Epithelial cell of alveolus of lung (primary cell): ENCODE measurements at places on chromosomes 5 and 9. TPM values are rescaled to one million over a fixed set of nuclear protein-coding genes. Genes with fewer than 3 reads are reported as not detected.

Gene BNC2
- 13.8 and 27.3 TPM in 2 replicates for total RNA-seq

Gene ZNF462
- 9.8 and 16.8 TPM in 2 replicates for total RNA-seq

Gene GRXCR2
- total RNA-seq, result not detected in 2 replicates

Gene PCDHA9
- under 0.01 TPM in 1 of 2 replicates, not detected in the other for total RNA-seq

Gene C6
- total RNA-seq, result 1.2 TPM in 1 of 2 replicates, not detected in the other

Gene MSX2
- 3.7 and 5.2 TPM in 2 replicates for total RNA-seq

Gene MAML1
- 11.6 and 38.7 TPM in 2 replicates for total RNA-seq

Gene FAM221B
- not detected in 2 replicates for total RNA-seq

Gene OR13C4
- total RNA-seq, result not detected in 2 replicates

Gene RNF183
- not detected in 2 replicates for total RNA-seq

Gene NTNG2
- total RNA-seq, result 0.91 and 1.3 TPM in 2 replicates

Gene FGD3
- total RNA-seq, result 0.26 TPM in 1 of 2 replicates, not detected in the other

Gene PCDHGB1
- total RNA-seq, result 0.39 and 2.2 TPM in 2 replicates

Gene LCN15
- total RNA-seq, result not detected in 2 replicates

Gene WDR31
- 0.91 and 1.4 TPM in 2 replicates for total RNA-seq

Gene PLCXD3
- under 0.01 and 0.64 TPM in 2 replicates for total RNA-seq

Gene LRRC19
- not detected in 2 replicates for total RNA-seq

Gene ACTBL2
- total RNA-seq, result under 0.01 and 1.2 TPM in 2 replicates

Gene PCDHA3
- under 0.01 TPM in 1 of 2 replicates, not detected in the other for total RNA-seq
